GM12865 (cell line): ENCODE measurements at places on chromosomes 7 and 10.

DNA sequence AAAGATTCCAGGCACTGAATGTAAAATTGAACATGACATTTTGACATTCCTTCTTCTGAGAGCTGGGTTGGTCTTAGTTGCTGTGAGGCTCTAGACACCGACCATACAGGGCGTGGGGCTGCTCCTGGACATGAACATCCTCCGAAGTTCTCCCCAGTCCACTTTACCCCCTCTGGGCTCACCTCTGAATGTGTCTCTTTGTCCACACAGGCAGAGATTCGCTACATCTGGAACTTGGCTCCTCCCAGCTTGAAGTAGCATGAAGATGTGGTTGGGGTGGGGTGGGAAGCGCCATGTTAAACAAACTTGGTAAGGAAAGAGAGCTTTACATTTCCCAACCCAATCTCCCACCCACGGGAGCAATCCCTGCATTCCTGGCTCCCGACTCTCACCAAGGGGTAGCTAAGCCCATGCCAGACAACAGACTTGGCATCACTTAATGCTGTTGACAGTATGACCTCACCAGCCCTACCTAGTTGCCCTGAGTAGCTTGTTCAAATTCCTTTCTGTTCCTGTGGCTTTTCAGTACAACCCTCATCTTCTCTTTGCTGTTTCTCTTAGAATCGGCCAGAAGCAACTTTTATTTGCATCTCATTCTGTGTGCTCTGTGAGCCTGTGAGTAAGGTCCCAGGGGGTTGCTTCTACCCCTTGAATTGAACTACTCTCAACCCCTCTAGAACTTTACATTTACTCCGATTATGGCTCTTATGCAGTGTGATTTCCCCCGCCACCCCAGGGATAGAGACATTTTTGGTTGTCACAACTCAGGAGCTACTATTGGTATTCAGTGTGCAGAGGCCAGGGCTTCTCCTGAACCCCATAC, 211.4 kb downstream of the SEC23IP start:
- no peak for DNase-seq

- DNase-seq: no peak
Observed at GRCh38 chr7:21086688-21087087, 300.0 kb upstream of the SP8 start.

DNA sequence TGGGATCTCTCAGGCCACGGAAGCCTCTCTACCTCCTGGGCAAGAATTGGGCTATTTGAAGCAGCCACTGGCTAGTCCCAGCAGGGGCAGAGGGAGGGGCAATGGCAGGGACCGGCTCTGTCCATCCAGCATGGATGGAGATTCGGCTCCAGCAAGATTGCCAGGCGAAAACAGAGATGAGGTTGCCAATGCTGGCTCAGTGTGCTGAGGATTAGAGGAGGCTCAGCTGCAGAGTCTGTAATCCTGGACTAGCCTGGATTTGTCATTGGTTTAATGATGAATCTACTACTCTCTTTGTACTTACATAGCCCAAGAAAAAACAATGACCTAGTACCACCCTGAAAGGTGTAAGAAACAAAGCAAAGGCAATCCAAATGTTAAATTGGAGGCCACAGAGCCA, 112.2 kb upstream of the PDCD4 start:
- no peak for DNase-seq

- no peak for DNase-seq
Observed at GRCh38 chr10:59517341-59517899, 155.1 kb upstream of the FAM13C start.

DNA sequence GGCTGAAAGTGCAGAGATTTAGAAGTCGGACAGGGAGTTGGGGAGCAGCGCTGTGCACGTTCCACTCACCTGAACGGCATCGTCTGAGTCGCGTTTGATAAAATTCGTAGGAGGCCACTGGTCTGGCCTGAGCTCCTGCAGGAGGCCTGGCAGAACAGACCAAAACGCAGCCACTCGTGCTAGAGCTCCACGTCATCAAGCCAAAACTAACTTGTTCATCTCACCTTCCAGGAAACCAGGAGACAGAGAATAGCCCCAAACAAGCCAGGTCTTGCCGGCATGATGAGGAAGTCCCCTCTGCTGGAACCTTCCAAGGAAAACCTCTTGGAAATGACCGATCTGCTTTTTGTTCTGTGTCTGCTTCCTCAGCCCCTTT, 43.4 kb upstream of the DNAJB6 start:
- no peak for DNase-seq

DNA sequence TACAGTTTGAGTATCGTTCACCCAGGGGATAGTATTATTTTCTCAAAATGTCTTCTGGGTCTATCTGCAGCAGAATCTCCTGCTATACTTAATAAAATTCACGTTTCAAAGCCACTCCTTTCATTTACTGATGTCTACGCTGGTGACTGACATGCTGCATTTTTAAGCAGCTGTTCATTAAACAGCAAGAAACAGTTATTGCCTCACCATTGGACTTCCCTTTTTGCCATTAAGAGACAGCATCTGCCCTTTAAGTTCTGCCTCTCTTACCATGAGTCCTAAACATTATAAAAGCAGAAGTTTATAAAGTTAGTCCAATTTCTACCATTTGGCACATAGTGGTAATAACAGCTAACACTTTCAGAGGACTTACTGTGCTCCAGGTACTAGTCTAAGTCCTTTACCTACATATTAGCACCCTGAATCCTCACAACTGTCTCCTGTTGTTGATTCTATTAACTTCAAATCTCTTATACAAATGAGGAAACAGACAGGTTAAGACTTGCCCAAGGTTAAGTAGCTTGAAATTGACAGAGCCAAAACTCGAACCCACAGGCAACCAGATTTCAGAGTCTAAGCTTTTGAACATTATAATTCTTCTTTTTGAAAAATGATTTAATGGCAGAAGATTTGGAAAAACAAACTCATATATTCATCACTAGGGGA, 169.5 kb downstream of the SNX13 start:
- no peak for DNase-seq

DNA sequence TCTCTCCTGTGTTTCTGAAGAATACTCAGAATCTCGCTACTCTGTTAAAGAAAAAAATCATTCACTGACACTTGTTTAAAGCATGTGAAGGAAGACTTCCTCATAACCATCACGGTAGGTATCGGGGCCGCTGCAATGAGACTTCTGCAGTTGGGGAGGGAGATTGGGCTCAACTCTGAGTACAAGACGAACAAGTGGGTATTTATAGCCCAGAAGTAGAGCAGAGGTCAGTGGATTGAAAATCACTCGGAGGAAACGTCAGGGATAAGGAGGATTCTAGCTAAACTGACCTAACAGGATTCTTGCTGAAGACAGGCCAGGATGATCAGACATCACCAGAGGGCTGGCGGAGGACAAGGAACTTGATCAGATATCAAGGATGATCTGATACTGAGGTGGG, 33.3 kb downstream of the ITPRIP start:
- no peak for DNase-seq

DNA sequence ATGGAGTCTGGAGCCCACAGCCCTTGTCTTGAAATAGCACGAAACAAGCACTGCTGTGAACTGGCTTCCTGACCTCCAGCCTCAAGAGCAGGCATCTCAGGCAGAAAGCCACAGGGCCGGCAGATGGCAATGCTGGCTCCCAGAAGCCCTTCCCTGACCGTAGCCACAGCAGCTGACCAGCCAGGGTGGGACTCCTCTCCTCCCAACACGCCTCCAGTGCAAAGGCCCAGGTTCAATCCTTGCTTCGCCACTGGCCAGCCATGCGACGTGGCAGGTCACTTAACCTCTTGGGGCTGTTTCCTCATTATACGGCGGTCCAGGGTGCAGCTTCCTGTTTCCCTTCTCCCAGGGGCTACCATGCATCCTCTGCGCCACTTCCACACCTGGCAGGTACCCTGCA, 12.8 kb downstream of the PRKAG2 start:
- no peak for DNase-seq

- no peak for DNase-seq
Observed at GRCh38 chr10:92691591-92692079, 1.9 kb downstream of the HHEX start.

DNA sequence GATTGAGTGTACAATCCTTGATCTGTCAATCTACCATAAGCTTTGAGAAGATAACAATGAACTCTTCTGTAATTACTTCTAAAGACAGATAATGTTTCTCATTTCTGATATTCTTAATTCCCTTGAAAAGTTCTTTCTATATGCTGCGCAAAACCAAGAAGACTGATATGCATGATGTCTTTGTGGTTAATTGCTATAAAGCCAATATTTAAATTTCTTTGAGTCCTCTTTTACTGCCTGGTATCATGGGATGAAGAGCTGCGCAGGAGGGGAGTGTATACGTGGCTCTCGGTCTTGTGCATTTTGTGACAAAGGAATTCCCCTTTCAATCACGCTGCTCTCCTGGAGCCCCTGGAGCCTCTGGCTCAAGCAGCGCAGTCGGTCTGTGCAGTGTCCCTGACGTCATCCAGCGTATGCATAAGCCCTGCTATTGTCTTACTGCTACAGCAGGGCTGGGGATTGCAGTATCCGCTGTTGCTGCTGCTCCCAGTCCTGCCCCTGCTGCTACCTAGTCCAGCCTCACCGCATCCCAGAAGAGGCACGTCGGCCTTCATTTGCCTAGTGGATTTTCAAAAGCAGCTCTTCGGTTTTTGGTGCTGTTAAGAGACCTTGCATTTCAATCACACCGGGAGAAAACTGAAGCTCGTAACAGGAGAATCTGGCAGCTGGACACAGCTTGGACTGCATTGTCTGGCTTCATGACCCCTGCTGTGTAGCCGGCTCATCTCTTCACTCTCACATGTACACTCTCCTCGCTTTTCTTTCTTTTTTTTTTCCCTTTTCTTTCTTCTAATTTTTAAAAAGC, 66.7 kb downstream of the ST7 start:
- no peak for DNase-seq

- no peak for DNase-seq
Observed at GRCh38 chr7:132392713-132393112, 183.6 kb downstream of the PLXNA4 start.

GRCh38 chr7:101985057-101985902, 167.9 kb downstream of the CUX1 start:
- DNase-seq: peak; percentile 76

DNA sequence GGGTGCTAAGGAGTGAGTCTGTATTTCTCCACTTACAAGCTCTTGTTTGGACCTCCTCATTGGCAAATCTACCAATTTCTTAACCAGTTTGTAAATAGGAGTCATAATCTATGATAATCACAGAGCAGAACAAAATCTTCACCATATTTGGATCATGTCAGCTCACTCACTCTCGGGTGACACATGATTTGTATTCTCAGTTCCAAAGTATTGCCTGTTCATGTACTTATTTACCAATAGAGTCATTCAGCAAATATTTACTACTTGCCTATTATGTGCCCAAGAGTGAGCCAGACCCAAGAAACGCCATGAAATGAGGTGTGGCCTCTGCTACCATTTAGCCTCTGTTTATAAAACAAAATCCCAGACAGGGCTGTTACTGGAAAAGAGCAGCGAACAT, 114.8 kb downstream of the TSPAN12 start:
- DNase-seq: no peak

GRCh38 chr10:116768786-116769185, 26.4 kb upstream of the HSPA12A start:
- DNase-seq: no peak

- no peak for DNase-seq
Observed at GRCh38 chr7:76238326-76238725, 36.6 kb downstream of the SRRM3 start.

GRCh38 chr7:136150311-136150710, 173.2 kb upstream of the MTPN start:
- no peak for DNase-seq

- no peak for DNase-seq
Observed at GRCh38 chr10:78985973-78986818, 82.6 kb upstream of the ZMIZ1 start.

DNA sequence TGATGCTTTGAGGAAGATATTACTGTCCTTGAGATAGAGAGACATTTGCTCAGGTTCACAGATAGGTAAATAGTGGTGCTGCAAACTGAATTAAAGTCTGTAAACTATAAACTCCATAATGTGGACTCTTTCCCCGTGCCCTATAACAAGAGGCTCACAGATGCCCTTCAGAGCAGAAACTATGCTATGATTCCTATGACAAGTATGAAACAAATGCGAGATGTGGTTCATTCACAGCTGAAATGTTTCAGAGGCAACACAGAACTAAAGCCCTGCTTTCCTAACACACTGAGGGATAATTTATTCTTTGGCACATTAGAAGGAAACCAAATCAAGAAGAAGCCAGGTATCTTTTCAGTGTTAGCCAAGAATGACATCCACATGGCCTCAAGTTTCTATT, 13.4 kb downstream of the CHUK start:
- DNase-seq: no peak

DNA sequence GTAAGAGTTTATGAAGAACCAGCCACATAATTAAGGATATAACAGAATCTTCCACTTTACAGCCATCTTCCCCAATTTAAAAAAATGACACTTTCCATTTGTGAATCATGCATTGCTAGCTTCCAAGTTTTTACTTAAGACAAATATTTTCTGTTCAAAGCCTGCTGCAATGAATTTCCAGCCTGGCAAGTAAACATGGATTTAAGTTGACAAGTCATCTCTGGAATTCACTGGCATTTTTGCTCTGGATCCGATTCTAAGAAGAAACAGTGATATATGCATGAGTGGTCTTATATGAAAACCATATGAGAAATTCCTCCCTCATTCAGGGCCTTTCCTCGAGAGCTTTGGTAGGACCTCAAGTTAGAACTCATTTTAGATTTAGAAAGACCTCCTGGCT, 116.1 kb upstream of the CDCA7L start:
- DNase-seq: no peak

DNA sequence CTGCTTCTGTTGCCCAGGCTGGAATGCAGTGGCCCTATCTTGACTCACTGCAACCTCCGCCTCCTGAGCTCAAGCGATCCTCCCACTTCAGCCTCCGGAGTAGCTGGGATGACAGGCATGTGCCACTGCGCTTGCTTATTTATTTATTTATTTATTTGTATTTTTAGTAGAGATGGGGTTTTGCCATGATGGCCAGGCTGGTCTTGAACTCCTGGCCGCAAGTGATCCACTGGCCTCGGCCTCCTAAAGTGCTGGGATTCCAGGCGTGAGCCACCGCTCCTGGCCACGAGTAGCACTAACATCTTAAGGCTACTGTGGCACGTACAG, 70.9 kb downstream of the CARD11 start:
- no peak for DNase-seq

GRCh38 chr7:71633551-71634008, 501.6 kb downstream of the GALNT17 start:
- peak; percentile 11 for DNase-seq

- no peak for DNase-seq
Observed at GRCh38 chr10:26944261-26944882, 83.6 kb upstream of the ABI1 start.
